ENCODE measurements at places on chromosomes 6 and 20.
A peak's percentile ranks its signal among the peaks of the same experiment; 100 is the strongest.

GRCh38 chr6:11663519-11663918, 115.1 kb downstream of the ADTRP start:
- no peak for DNase-seq

DNA sequence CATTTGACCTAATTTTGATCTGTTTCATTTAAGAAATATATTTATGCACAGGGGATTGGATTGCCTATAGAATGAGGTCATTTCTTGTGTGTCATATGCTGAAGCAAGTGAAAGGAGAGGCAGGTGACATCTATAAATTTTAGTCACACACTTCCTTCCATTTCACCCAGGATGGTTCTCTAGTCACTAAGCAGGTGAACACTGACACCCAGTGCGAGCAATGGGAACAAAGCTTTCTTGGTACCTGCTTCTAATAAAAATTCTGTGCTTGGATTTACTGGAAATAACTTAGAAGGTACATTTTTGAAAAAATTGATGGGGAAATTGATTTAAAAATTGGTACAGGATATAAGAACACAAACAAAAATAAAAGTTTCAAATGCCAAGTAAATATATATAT, 66.9 kb upstream of the MC3R start:
- DNase-seq = no peak

DNA sequence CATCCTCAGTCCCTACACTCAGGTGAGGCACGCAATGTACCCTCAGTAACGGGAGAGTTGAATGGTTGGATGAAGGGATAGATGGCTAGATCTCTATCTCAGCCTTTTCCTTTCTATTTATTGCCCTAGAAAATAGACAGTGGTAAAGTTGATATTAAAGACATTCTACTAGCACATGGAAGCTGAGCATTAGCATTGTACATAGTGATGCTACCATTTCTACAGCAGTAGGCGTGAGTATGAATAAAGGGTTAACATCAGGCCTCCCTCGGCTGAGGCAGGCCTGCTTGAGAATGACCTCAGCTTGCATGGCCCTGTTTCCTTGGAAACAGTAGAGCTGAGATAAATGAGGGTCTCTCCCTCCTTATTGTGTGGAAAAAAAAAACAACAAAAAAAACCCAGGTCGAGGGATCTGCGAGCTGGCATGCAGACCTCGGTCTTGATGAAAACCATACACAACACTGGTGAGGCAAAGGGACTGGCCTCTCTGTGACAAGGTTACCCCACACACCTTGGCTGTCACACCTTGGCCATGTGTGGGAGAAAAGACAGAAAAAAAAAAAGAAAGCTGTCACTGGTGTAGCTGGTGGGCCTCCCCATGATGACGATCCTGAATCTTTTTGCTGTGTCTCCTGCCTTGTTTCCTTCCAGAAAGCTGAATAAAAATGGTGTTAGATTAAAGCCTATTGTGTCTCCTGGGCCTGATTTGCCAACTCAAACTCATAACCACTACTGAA, 160.0 kb downstream of the HACE1 start:
- DNase-seq = no peak

- no peak for DNase-seq
Measured at GRCh38 chr20:574297-574942, 30.8 kb upstream of the CSNK2A1 start.

GRCh38 chr6:131549811-131550210, 23.2 kb upstream of the ARG1 start:
- no peak for DNase-seq

DNA sequence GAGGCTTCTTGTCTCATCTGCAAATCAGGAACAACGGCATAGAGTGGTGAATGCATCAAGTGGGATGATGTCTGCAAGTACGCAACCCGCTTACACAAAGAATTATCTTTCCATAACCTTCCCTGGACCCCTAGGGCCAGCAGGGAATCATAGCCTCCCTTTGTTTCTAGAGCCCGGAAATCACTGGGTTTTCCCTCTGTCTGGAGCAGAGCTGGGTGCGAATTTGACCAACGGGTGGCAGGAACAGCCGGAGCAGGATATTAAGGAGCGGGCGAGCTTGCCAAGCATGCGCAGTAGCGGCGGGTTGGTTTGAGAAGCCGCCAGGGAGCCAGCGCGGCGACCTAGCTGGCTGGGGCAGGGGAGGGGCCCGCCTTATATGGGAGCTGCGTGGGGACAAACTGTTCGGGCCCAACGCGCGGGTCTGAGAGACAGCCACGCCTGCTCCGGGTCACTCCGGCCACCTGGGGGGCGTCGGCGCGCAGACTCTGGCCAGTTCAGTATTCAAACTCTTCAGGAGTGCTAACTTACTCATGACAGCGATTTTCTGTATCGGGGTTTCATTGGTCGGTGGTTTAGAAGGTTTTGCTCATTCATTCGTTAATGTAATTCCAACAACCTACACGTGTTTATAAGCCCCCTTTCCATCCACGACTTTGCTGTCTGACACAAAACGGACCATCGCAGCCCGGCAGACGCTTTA, 1.6 kb upstream of the KIF16B start:
- DNase-seq = peak; percentile 53

GRCh38 chr6:20711518-20711917, 177.3 kb downstream of the CDKAL1 start:
- no peak for DNase-seq
